Epithelial cell of proximal tubule (primary cell): ENCODE measurements at places on chromosomes 3 and 15.

DNA sequence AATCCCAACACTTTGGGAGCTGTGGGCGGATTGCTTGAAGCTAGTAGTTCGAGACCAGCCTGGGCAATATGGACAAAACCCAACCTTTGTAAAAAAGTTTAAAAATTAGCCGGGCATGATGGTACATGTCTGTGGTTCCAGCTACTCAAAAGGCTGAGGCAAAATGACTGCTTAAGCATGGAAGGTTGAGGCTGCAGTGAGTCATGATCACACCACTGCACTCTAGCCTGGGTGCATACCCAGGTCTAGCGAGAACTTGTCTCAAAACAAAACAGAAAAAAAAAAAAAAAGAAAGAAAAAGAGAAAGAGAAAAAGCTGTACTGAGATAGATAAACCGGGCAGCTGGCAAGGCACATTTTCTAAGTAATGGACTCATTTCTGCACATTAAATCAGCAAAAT, 10.6 kb downstream of the ARPP19 start:
- DNase-seq, result peak; percentile 76

- DNase-seq, result no peak
Observed at GRCh38 chr3:157240408-157240807, 80.5 kb upstream of the CCNL1 start.

DNA sequence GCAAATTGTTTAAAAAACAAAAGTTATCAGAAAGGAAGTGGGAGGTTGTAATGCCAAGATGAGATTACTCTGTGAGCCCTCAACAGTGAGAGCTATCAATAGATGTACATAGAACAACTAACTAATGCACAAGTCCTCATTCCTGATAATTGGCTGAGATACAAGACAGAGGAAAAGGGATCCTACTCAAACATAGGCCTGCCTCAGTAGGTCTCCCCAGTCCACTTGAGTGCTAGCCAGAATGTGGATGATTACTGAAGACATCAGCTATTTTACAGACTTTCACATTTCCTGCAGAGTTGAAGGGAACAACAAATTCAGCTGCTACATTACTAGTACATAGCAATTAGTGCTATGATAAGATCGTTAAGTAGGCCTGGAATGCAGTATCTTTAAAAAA, 981.9 kb downstream of the TUSC7 start:
- DNase-seq, result no peak

GRCh38 chr15:86089422-86089821, 9.8 kb downstream of the AGBL1 start:
- DNase-seq, result no peak

DNA sequence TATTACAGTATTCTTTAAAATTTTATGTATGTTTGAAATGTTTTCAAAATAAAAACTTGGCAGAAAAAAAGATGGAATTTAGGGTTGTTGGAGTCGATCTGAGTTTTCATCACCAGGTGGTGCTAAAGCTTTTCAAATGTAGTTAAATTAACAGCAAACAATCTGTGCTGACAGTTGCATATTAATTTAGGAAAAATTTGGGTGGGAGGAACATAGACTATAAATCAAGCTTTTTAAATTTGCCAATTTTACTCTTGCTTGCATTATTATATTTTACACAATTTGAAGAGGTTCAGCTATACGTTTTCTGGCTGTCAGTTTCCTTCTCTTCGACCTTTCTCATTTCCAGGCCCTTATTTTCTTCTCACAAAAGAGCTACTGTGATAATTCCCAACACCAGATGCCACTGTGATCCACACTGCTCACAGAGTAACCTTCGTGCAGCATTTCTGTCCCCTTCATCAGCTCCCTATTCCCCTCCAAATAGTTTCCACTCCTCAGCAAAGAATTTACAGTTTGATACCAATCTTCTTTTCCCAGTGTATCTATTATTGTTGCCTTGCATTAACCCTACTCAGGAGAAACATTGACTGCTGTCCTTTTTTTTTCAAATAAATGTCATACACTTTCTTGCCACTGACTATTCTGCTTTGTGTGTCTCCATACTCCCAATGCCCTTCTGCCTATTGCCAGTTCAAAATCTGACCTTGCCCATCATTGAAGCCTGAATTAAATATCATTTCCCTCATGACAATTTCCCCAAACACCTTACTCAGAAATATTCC, 53.4 kb upstream of the EIF5A2 start:
- DNase-seq, result peak; percentile 39

DNA sequence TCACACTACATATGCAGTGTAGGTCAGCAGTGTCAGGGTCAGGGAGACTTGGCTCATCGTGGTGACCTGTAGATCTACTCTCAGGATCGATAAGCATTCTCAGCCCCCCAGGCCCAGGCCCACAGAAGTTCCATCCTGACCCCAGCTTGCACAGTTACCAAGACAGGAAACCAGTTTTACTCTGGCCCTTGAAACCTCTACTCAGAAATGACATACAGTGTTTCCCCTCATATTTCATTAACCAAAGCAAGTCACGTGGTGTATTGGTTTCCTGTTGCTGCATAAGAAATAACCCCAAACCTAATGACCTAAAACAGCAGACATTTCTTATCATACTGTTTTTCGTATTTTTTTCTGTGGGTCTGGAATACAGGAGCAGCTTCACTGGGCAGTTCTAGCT, 242.2 kb downstream of the SLCO3A1 start:
- no peak for DNase-seq

DNA sequence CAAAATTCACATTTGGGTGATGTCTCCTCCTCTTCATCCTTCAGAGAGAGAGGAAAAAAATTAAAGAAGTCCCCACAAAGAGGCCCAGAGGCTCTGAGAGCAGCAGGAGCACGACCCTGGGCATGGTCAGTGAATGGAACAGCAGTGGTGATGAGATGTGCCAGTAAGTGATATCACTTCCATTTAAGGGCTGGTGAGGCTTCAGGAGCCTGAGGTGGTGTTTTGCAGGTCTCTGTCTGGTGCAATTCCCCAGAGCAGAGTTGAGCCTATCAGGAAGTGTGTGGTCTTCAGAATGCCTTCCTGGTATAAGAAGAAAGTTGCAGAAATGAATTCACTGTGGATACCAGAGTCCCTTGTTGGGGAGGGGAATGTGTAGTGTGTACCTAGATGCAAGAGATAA, 21.4 kb downstream of the ERICH6 start:
- no peak for DNase-seq

GRCh38 chr3:173630849-173631248, 233.3 kb downstream of the NLGN1 start:
- no peak for DNase-seq

DNA sequence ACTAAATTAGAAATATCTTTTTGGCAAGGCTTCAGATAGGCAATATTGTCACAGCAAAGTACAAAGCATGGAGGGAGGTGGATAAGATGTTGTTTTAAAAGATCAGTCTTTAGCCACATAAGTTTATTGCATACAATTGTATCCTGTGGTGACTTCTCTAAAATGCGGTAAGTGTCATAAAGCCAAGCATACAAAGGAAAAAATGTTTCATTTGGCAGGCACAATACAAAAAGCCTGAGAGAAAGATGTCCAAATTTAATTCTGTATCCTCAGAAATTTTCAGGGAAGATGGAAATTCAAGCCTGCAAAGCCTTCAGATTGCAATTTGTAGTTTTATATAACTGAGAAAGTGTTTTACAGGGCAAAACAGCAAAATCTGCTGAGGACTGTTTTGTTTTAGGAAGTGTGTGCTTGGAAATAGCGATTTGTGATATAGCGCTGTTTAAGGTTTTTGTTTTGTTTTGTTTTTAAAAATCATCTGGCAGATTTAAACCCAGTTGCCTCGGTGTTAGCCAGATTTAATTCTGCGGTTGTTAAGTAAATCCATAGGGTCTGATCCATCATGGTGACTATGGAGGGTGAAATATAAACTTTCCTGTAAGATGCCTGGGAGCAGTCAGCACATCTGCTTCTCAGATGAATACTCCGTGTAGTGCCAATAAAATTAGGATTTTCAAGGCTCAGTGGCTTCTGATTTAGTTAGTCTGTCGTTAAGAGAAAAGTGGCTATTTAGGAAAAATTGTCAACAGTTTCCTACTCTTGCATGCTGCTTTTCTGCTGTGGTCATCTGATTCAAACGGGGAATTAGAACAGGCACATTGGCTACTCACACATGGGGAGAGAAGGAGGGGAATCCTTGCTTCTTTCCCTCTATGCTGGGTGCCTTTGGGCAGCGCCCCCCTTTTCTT, 8.0 kb downstream of the KAT2B start:
- DNase-seq, result no peak

GRCh38 chr3:113585228-113585627, 52.9 kb downstream of the SIDT1 start:
- DNase-seq, result no peak

- DNase-seq, result no peak
Observed at GRCh38 chr3:30222441-30222840, 384.0 kb upstream of the TGFBR2 start.

GRCh38 chr15:100939791-100940190, 20.6 kb downstream of the LRRK1 start:
- no peak for DNase-seq

- DNase-seq, result no peak
Observed at GRCh38 chr15:51355096-51355495, 13.6 kb downstream of the GLDN start.

GRCh38 chr3:195540027-195540426, 3.1 kb downstream of the PPP1R2 start:
- DNase-seq, result no peak

DNA sequence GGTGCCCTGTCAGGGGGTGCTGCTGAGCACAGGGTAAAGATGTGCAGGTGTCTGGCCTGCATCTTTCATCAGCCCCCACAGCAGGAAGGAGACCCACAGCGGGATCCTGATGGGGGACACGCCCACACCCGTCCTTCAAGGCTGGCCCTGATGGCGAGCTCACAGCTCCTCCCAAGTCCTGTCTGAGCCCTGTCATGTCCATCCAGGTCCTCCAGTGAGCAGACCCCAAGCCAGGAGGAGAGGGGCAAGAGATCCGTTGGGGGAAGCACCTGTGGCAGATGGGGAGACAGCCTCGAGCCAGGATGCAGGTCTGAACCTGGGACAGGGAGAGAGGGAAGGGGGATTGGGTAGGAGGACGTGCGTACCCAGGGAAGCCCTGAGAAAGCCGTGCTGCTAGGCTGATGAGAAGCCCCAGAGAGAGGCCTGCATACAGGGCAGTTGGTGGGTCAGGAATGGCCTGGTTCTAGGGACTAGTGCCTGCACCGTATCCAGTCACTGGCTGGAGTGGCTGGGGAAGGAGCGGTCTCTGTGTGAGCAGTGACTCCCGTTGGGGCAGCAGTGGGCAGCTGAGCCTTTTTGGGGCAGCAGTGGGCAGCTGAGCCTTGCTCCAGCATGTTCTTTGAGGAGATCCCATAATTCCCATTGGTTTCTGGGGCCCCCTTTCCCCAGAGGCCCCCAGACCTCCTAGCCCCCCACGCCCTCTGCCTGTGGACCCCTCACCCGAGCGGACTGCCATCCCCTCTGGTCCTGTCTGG, 133.3 kb upstream of the MEF2A start:
- no peak for DNase-seq

GRCh38 chr3:64209866-64210621, 15.2 kb downstream of the PRICKLE2 start:
- DNase-seq, result no peak

DNA sequence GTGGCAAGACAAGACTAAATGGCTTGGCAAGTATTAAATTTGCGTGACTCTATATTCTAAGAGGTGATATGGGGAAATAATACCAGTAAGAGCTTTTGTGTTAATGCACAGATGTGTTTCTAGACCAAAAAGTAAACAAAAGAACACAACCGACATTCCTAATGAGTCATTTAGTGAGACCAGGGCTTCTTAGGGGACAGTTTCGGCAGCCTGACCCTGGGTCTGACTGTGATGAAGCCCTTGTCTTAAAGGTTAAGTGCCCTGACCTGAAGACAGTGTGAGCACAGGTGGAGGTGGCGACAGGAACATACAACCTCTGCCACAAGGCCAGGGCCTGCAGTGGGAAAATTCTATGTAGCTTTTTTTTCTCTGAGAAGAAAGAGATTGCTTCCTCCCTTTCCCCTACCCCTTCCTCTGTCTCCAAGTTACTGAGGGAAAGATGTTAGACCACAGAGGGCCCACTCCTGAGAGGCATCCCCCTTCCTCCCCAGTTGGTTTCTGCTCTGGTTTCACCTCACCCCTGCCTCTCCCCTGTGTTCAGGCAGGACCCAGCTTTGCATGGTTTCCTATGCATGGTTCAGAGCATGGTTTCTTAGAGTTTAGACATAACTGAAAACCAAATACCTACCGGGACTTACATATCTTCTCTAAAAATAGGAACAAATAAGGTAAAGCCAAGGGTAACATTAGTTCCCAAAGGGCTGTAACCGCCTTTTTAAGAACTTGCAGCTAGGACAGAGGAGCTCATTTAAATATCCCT, 24.8 kb upstream of the CMTM7 start:
- DNase-seq, result no peak

- no peak for DNase-seq
Observed at GRCh38 chr3:167772992-167773391, 37.5 kb downstream of the SERPINI1 start.

DNA sequence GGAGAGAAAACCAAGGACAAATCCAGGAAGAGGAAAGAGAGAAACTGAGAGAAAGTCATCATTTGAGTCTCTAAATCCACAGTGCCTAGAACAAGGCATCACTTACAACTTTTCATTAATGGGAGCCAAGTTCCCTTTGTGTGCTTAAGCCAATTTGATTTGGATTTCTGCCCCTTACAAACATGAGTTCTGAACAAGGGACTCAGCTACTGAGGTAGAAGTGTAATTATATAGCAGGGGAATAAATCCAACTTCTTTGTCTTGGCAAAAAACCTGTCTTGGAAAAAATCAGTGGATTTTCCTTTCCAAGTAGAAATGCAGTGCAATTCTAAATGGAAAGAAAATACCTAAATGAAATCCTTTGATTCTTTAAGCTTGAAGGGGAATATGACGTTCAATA, 307.2 kb upstream of the CNTN3 start:
- no peak for DNase-seq

- no peak for DNase-seq
Observed at GRCh38 chr3:196971094-196971698, 2.6 kb upstream of the PIGZ start.

GRCh38 chr3:37137516-37137915, 36.9 kb downstream of the LRRFIP2 start:
- no peak for DNase-seq

GRCh38 chr15:27126449-27126848, 155.5 kb downstream of the GABRG3 start:
- DNase-seq, result no peak

GRCh38 chr3:117885011-117885441, 1149.6 kb downstream of the IGSF11 start:
- no peak for DNase-seq

DNA sequence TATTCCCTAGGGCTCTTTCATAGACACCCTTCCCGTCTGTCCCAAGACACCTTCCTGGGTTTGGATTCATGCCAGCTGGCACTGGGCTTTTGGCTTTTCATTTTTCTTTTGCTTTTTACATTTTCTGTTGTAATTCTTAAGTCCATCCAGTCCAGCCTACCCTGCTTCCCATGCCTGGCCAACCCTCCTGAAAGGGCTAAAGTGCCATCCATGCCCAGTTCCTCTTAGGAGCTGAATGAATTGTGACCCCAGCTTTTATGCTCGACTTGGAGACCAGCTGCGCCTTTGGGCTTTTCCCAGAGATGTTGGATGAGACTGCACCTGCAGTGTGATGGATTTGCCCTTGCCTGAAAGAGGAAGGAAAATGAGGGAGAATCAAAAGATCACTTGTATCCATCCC, 25.8 kb downstream of the LRRN1 start:
- DNase-seq, result no peak

- DNase-seq, result no peak
Observed at GRCh38 chr15:89088605-89089315, 504 bp downstream of the ABHD2 start.

GRCh38 chr15:47724346-47724745, 7.0 kb downstream of the SEMA6D start:
- DNase-seq, result no peak
